ENCODE measurements at places on chromosomes 1 and 21.
A peak's percentile ranks its signal among the peaks of the same experiment; 100 is the strongest.

DNA sequence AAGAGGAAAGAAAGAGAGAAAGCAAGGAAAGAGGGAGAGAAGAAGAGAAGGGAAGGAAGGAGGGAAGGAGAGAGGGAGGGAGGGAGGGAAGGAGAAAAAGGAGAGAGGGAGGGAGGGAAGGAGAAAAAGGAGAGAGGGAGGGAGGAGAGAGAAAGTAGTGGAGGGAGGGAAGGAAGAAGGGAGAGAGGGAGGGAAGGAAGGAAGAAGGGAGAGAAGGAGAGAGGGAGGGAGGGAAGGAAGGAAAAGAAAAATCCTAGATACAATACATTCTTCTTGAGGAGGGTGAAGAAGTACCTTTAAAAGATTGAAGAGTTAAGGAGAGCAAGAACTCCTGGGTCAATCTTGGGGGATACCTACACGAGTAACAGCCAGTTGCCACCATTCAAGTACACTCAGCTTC, 29.2 kb downstream of the MCOLN2 start:
- no peak for DNase-seq

DNA sequence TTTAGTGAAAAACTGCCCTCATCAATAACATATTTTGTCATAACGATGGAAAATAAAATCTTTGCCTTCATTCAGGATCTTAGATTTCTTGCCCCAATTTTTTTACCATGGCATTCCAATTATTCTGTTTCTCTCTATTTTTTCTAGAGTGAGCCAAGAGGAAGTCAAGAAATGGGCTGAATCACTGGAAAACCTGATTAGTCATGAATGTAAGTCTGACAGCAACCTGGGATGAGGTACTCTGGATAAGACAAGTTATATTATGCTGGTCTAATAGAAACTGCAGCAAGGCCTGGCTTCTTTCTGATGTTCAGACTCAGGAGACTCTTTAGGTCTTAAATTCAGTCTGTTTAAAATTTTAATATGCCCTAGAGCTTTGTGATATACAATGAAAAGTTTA, 3.5 kb downstream of the RGS4 start:
- no peak for DNase-seq

- no peak for DNase-seq
These were observed 135.0 kb downstream of the TGFB2 start for GRCh38 chr1:218480137-218480536.

DNA sequence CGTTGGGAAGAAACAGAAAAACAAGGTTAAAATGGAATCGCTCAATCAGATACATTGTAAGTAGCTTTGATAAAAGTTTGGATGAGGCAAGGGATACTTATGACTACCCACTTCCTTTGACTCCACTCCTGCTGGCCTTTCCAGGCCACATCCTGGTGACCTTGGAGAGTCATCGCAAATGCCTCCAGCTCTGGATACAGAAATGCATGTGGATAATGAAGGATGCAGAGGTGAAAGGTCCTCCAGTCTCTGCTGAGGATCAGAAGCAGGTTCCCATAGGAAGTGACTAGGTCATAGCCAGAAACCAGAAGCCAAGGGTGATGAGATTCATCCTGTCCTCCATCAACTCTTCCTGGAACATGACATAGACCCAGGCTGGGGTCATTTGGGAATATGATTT, 6.2 kb upstream of the CAMK1G start:
- DNase-seq: no peak

DNA sequence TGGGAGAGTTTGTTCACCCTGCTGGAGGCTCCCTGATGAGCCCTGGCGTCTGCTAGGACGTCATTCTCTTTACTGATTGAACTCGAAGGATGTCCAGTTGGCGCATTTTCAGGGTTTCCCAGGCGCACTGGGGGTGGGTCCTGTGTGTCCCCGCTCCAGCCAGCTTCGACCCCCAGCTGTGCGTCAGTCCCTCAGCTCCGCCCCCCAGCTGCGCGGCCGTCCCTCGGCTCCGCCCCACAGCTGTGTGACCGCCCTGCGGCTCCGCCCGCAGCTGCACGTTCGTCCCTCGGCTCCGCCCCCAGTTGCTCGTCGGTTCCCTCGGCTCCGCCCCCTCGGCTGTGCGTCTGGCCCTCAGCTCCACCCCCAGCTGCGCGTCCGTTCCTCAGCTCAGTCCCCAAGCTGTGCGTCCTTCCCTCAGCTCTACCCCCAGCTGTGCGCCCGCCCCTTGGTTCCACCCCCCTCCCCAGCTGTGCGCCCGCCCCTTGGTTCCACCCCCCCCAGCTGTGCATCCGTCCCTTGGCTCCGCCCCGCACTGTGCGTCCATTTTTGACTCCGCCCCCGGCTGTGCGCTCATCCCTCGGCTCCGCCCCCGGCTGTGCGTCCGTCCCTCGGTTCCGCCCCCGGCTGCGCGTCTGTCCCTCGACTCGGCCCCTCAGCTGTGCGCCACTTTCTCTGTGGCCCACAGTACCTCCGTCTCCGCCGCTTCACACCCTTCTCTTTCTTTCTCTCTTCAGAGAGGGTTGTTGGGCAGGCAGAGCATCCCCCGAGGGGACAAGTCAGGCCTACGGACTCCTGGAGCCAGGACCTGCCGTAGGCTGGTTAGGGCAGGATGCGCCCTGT, 61.3 kb downstream of the FAAP20 start:
- peak; percentile 90 for DNase-seq

- no peak for DNase-seq
These were observed 252.1 kb downstream of the PRDM2 start for GRCh38 chr1:13951793-13952751.

GRCh38 chr1:247182994-247183393, 11.2 kb upstream of the ZNF124 start:
- no peak for DNase-seq

GRCh38 chr1:226666164-226666506, 72.9 kb downstream of the ITPKB start:
- DNase-seq: no peak

- no peak for DNase-seq
These were observed 88.9 kb downstream of the CD58 start for GRCh38 chr1:116481934-116482333.

- DNase-seq: no peak
These were observed 496 bp downstream of the VPS45 start for GRCh38 chr1:150068109-150068435.

GRCh38 chr1:24047110-24047477, 64.8 kb downstream of the MYOM3 start:
- no peak for DNase-seq

GRCh38 chr21:41895643-41896493, 16.7 kb upstream of the PRDM15 start:
- peak; percentile 34 for DNase-seq

GRCh38 chr1:37480125-37480466, 5.7 kb downstream of the ZC3H12A start:
- DNase-seq: no peak

GRCh38 chr1:208668991-208669390, 424.8 kb upstream of the PLXNA2 start:
- DNase-seq: no peak

GRCh38 chr1:2300004-2300771, 72.1 kb downstream of the SKI start:
- DNase-seq: peak; percentile 68

GRCh38 chr1:21955501-21956281, 18.6 kb upstream of the HSPG2 start:
- DNase-seq: no peak

DNA sequence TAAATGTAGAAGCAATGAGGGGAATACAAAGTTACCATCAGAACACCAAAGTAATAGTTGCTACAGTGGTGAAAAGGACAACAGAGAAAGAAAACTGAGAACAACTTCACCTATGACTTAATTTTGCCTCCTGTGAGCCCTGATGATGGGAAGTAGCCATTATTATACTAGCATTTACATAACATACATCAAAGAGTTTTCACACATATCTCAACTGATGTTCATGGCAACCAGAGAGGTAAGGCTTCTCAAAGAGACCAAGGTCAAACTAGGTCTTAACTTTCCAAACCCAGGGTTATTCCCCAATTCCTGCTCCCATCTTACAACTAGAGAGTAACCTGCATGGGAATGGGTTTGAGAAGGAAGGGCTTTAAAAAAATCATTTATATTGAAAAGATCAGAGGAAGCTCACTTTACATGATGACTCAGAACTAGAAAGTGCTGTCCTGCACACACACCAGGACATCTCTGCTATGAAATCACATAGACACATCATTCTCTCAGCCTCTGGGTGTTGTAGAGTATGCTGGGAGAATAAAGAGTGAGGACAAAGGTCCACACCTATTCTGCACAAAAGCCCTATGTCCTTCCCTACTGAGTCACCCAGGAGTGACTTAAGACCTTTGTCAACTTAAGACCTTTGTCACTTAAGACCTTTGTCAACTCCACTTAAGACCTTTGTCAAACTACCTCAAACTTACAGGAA, 179.7 kb downstream of the TNFSF18 start:
- no peak for DNase-seq

DNA sequence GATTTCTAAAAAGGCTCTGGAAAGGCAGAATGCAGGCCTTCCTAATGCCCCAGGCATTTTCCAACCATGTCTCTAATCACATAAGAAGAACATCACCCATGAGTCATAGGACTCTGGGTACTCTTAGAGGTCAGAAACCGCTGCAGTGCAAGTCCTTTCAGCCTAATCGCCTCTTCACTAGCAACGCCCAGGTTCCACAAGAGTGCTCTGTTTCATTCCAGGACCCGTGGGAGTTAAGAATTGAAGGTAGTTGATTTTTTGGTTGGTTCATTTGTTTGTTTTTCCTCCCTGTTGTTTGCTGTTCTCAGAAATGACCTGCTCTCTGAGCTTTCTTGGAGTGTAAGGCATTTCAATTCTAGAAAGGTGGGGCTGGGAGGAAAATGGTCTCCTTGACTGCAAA, 123.2 kb downstream of the NR5A2 start:
- no peak for DNase-seq

DNA sequence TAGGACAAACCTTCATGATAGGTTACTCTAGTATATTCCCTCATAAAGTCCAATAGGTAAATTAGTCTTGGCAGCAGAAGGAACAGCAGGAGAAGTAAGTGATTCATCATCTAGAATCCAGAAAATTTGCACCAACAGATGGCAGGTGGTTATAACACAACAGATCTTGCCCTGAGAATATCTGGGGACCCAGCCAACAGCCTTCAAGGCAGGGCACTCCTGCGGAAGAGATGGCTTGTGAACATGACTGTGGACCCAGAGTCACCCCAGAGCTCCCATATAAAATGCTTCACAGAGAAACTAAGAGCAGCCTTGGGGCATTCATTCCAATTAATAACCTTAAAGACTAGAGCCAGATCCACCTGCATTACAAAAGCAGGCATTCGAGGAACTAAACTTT, 7.9 kb upstream of the PLA2G2C start:
- no peak for DNase-seq

GRCh38 chr1:167202049-167202448, 18.6 kb upstream of the POU2F1 start:
- DNase-seq: no peak

DNA sequence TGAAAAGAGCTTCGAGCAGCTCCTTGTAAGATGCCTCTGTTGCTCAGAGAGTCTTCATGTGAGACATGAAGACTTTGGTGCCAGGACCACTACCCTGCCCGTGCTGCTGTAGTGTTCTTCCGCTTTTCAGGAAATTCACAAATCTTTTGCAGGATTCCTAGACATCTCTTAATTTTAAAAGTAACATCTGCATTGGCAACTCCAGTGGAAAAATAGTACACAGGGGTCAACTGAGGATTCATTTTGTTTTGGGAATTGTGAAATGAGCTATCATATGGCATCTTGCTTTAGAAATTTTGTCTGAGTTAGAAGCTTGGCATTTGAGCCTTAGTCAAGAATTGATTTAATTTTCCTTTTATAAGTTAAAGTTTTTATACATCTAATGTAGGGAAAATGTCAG, 7.2 kb downstream of the PRDM2 start:
- DNase-seq: no peak

DNA sequence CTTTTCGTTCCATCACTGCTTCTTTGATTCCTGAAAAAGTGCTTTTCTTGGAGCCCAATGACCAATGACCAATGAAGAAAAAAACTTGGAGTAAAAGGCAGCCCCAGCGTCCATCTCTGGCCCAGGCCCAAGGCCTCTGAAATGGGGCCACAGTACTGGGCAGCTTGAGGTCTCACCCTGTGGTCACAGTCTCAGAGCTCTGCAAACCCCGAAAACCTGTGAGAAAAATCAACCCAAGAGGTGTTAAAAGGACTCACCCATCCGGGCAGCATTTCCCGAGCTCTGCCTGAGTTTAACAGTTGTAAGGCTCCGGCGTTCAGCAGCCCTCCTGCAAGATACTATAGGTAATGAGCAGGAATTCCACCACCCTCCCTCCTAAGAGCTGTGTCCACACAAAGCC, 2.1 kb upstream of the EFHD2 start:
- no peak for DNase-seq

DNA sequence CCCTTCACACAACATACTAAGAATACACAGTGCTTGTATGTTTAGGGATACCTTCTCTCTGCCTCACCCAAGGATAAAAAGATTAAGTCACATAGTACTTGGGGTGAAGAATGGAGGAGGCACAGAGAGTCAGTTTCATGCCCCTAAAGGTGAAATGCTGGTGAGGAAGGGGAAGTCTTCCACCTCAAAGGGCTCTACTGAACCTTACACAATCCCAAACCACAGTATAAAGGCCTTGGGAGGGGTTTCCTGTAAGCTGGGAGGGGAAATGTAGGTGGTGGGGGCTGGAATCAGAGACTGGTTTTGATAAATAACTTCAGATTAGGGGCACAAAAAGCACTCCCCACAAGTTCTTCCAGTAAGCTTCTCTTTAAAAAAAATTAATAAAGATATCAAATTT, 3.5 kb downstream of the MINDY1 start:
- DNase-seq: no peak

DNA sequence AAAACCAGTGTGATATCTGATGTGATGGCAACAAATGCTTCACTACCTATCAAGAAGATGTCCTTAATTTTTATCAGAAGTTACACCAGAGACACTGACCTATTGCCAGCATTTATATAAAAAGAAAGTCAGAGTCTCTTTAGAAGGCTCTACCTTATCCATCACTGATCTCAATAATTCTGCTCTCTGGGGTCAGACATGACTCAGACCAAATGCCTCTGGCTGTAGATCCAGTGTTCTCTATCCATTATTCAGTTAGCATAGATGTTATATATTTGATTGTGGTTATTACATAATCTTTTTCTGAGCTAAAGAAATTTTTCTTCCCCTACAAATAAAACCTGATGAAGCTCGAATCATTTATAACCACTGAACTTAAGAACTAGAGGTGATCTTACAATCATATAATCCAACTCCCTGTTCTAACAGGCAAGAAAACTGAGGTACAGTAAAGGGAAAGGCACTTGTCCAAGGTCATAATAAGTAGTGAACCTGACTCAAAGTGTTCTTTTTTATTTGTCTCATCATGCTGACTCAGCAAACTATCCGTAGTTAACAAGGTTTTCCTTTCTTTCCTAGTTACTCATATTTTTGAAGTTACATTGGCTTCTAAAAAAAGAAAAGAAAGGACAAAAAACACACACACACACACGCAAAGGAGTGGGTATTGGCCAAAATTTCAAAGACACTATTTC, 43.6 kb upstream of the ESRRG start:
- no peak for DNase-seq

DNA sequence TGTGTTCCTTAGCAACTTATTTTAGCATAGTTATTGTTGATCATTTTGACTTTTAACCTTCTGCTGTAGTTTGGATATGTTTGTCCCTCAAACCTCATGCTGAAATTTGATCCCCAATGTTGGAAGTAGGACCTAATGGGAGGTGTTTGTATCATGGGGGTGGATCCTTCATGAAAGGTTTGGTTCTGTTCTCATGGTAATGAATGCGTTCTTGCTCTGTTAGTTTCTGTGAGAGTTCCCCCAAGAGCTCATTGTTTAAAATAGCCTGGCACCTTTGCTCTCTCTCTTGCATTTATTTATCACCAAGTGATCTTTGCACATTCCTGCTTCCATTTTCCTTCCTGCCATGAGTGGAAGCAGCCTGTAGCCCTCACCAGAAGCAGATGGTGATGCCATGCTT, 372.1 kb upstream of the VAMP3 start:
- no peak for DNase-seq
